ENCODE measurements at places on chromosomes 1 and 21. TPM values are rescaled to one million over a fixed set of nuclear protein-coding genes. Genes with fewer than 3 reads are reported as not detected.

- DNase-seq = no peak
Measured at GRCh38 chr1:205091043-205091740, 6.9 kb upstream of the TMEM81 start.

Gene BGLAP
- polyA plus RNA-seq = 3.3 TPM

- no peak for DNase-seq
Measured at GRCh38 chr21:45505416-45506021, 36.7 kb downstream of the SLC19A1 start.

GRCh38 chr1:3188150-3188971, 119.4 kb downstream of the PRDM16 start:
- peak; percentile 27 for DNase-seq

- DNase-seq = peak; percentile 90
Measured at GRCh38 chr1:21622466-21623315, 46.5 kb downstream of the RAP1GAP start.

DNA sequence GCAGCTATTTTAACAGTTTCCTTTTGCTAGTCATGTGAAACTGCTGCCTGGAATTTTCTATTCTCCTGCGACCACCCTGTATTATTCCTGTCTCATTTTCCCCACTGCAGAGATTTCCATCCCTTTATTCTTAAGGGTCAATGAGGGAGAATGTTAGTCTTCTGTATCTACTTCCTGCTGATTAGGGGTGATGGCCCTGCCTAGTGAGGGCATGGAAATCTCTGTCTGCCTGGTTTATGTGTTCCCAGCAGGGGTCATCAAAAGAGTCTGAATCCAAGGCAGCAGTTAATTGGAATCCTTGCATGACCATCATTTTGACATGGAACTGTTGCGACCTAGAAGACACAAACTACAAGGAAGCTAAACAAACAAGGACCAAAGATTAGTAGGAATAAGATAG, 325.2 kb downstream of the PLPP3 start:
- DNase-seq = no peak

DNA sequence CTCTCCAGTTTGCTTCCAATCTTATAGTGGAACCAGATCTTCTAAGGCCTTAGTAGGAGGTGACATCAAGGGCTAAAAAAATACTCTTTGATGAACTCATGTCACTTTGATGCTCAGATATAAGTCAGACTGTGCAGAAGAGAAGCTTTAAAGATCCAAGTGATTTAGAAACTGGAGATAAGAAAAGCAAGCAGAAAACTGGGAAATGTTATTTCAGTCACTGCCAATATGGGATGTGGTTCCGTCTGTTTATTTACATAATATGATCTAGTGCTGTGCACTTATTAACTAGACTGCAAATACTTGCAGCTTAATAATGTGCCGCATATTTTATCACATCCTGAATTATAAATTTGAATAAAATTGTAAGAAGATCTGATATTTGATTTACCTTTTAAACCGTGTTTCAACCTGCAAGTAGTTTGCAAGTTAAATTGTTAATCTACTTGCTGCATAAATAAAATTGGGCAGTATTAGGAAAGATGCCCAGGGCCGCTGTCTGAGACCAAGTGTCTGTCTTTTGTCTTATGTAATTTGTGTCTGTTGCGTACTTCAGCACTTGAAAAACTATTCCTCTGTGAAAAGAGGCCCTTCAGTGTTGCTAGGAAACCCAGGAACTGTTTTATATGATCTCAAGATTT, 29.6 kb downstream of the CXADR start:
- DNase-seq = no peak

DNA sequence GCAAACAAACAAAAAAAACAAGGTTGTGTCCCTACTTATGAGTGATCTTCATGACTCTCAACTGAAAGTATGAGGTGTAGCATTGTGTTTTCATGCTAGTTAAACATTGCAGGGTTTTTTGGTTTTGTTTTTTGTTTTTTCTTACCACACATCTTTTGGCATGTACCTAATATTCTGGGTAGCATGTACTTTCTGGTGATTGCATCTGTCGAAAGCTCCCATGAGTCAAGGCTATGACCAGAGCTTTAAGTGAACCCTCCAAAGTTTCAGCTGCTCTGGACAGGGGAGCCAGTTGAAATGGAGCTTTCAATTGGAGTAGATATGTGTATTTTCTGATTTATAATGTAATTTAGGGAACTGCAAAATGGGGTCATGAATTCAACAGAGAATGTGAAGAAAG, 115.5 kb downstream of the KCNK2 start:
- no peak for DNase-seq

DNA sequence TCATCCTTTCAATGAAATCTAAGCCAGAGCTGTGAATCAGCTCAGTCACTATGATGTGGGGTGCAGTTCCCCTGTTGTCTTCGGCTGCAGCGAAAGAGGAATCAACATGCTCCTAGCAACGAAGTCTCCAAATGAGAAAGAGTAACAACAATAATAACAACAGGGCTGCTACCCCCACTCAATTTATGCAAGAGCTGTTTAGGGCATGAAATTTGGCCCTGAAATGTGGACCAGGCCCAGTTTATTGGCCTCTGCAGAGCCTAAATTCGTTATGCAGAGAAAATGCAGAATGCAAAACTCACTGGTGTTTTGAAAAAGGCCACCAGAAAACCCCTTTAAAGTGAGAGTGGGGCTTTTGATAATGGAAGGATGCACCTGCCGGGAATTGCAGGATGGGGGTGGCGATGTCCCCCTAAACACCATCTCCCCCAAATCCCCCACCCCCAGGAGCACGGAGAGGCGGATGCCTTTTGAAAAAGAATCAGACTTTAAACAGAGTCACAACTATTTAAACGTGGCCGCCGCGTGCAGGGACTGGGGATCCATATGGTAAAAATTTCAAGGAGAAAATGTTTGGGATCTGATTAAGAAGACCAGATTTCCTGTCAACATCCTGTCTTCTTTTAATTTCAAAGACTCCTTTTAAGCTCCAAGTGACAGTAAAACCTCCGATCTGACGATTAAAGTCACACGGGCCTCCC, 1.9 kb downstream of the RUNX3 start:
- no peak for DNase-seq

DNA sequence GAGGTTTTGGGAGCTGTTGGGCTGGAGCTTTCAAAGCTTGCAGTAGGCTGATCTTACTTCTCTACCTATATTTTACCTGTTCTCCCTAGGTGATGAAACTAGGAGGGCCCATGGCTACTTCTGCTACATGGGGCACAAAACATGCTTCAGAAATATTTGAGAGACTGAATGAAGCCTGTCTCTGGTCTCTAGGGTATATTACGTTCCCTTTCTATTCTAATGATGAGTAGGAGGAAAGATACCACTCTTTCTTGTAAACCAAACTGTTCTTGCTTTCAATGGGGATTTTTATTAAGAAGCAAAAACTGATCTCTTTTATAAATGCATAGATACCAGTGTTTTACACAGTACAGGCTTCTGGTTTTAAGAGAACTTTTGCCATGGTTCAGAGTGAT, 103.1 kb downstream of the GALNT2 start:
- no peak for DNase-seq

DNA sequence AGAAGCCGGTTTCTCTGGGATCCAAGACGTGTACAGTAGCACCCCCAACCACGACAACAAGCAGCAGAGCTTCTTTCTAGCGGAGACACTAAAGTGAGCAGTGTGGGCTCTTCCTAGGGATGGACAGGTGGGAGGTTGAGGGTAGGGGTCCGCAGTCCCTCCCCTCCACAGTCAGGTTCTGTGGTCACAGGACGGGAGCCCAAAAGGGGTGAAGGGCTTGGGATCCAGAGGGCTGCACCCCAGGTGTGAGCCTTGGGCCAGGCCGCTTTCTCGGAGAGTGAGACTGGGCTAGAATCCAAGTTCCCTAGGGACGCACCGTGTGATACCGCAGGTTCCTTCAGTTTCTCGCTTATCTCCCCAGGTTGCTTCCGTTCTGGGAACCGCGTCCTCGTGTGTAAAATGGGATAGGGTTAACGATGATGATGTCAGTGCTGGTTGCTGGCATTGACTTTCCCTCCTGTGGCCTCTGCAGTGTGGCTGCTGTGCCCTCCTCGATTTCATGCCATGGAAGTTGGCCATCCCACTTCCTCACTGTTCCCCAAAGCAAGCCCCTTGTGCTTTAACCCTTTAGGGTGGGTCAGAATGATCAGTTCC, 17.3 kb upstream of the SELENON start:
- no peak for DNase-seq

DNA sequence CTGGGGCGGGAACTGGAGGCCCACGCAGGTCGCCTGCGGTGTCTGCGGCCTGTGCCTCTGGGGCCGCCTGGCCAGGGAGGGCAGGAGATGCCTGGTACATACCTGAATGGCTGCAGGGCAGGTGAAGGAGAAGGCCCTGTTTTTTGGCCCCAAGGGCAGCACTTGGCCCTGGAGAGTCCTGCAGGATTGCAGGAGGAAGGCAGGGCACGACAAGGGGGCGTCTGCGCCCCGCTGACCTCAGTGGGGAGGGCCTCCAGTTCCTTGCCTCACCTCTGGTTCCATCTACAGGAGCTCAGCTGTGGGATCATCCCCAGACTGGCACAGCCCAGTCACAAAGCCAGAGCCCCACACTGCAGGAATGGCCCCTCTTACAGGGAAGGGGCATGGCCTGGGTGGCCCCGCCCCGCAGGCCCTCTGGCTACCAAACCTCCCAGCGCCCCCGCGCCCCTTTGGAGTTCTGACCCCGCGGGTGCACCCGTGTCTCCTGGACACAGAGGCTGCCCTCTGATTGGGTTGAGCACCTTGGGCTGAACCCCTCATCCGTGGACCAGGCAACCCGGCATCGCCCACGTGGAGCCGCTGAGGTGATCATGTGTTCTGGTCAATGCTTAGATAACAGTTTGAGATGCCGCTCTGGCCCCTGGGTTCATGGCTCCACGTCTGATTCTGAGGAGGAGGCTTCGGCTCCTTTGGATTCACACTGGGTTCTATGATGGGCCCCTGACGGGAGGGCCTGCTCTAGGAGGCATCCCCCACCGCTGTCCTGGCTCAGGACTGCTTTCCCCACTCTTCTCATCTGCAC, 1.3 kb upstream of the PEX10 start:
- DNase-seq = no peak

Gene SERBP1
- polyA plus RNA-seq = 102 TPM

DNA sequence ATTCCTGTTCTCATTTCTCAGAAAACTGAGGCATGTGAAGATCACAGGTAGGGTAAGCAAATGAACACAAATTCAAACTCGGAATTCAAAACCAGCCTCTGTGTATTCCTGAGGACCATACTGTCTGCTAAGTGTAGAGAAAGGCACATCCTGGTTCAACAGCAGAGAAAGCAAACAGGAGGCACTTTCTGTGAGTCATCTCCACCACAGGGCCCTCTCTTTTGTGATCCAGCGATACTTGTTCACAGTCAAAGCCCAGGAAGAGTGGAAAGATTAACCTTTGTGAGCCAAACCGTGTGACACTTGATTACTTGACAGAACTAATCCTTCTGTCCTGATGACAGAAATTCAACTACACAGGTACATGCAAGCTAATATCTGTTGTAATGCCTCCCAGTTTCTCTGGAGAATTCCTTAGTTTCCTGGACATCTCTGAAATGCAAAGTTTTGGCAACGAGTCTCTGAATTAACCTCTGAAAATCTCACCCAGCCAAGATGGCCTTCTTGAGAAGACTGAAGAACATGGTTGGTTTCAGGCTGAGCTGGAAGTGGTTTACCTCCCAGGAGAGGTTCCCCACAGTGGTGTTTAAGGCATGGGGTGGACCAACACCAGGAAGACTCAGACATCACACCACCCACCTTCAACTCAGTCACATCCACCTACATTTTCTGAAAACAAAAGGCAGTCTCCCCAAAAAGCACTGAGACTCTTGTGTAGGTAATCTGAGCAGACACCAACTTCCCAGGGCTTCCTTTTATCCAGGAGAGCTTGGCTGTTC, 98.2 kb upstream of the ERG start:
- DNase-seq = peak; percentile 48

DNA sequence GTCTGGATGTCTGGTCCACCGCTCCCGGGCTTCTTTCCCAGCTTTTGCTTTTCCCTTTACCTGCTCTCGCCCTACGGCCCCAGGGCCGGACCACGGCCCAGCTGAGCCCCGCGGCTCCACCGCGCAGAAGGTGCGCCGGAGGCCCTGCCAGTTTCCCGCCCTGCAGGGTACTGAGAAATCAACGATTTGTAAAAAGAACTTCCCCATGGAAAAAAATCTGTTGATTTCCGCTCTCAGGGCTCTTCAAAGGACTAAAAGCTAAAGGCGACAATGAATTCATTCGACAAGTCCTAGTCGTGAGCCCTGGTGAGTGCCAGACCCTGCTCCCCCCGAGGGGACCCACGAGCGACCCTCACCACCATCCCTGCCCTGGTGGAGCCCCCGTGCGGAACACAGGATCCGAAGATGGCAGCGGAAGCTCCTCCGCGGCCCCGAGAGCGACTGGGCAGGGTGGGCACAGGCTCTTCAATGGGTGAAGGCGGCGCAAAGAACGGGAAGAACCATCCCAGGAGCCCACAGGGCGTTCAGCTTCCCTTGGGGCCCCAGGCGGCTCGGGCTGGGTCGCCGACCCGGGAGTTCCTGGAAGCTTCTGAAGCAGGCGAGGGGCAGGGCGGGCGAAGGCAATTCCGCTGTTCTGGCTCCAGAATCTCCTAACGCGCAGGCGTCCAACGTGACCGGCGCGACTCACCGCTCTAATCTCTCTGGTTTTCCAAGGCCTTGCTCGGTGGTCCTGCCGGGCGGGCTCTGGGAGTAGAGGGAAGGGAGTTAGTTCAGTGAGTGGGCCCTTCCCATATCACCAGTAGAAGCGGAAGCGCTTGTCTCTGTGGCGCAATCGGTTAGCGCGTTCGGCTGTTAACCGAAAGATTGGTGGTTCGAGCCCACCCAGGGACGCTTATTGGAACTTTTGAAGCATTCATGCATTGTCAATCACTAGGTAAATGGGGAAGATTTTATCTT, 6.6 kb upstream of the RNU1-2 start:
- peak; percentile 85 for DNase-seq

Gene CCDC30
- 1.9 TPM for polyA plus RNA-seq

- no peak for DNase-seq
Measured at GRCh38 chr1:201360901-201361651, 16.4 kb downstream of the TNNT2 start.

DNA sequence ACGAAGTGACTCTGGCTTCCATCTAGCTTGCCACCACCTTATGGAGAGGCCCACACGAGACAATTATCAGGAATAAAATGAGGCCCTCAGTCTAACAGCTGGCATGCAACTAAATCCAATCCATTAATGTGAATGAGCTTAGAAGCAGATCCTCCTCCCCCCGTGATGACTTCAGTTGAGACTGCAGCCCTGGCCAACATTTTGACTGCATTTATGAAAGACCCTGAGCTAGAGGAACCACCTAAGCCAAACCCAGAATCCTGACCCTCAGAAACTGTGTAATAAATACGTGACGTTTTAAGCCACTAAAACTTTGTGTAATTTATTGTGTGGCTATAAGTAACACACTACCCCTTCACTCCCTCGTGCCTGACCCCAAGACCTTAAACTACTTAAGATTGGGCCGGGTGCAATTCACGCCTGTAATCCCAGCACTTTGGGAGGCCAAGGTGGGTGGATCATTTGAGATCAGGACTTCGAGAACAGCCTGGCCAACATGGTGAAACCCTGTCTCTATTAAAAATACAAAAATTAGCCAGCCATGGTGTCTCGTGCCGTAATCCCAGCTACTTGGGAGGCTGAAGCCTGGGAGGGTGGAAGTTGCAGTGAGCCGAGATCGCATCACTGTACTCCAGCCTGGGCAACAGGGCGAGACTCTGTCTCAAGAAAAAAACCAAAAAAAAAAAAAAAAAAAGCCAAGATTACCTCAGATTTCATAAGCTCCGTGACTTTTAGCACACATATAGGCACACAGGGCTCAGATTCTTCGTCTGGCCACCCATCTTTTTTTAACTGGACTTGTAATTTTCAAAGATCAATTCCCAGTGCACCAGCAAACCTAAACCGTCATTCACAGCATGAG, 72.5 kb downstream of the ENAH start:
- no peak for DNase-seq

Gene RPS27
- 1,603 TPM for polyA plus RNA-seq

Gene RWDD3
- 23.0 TPM for polyA plus RNA-seq

- no peak for DNase-seq
Measured at GRCh38 chr1:17185485-17185860, 19.5 kb upstream of the PADI1 start.
